BJ (cell line): ENCODE measurements at places on chromosomes 2 and 18. TPM values are rescaled to one million over a fixed set of nuclear protein-coding genes. Genes with fewer than 3 reads are reported as not detected.

GRCh38 chr2:30127016-30127893 lies 19.6 kb upstream of the YPEL5 start:
- no peak for DNase-seq

DNA sequence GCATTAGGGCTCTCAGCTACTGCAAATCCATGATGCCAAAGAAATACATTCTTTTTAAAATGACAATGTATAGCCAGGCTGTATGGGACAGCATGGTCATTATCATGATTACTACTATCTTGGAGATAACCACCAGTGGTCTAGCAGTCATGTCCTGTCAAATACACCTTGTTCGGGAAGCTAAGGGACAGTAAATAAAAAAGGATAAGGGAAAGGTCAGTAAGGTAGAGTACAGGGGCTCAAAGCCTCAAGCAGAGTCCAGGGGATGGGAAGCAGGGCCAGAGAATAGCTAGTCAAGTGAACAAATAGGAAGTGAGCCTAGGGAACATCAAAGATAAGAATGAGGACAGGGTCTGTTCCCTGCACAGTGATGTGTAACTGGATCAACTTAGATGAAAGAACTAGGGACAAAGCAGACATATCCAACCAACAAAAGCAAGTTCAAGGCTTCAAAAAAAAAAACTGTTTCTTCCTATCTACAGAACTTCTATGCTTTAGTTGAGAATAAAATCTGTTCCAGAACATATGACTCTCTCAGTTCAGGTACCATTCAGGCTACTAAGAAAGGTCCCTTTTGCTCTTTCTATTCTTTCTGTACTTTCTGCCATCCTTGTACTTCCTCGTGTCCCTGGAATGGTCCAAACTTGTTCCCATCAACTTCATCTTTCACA lies 62.9 kb upstream of the EHBP1 start:
- no peak for DNase-seq

DNA sequence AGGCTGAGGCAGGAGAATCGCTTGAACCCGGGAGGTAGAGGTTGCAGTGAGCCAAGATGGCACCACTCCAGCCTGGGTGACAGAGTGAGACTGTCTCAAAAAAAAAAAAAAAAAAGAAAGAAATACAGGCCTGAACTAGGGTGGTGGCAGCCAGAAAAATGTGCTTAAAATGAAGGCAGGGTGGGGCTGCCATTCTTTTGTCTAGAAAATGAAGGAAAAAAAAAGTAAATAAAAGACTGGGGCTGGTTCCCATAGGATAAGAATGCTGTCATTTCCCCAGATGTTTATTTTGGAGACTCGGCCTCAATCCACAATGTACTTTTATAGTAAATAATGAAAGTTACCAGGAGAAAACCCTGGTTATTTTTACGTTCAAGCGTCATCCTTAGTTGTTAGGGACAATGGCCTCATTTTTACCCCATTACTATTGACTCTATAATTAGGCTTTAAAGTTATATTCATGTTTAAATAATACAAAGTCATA lies 58.9 kb downstream of the ATP8B1 start:
- DNase-seq = no peak

GRCh38 chr2:221571025-221571550 lies 1.0 kb downstream of the EPHA4 start:
- no peak for DNase-seq

GRCh38 chr2:157480182-157480961 lies 36.5 kb upstream of the CYTIP start:
- no peak for DNase-seq

DNA sequence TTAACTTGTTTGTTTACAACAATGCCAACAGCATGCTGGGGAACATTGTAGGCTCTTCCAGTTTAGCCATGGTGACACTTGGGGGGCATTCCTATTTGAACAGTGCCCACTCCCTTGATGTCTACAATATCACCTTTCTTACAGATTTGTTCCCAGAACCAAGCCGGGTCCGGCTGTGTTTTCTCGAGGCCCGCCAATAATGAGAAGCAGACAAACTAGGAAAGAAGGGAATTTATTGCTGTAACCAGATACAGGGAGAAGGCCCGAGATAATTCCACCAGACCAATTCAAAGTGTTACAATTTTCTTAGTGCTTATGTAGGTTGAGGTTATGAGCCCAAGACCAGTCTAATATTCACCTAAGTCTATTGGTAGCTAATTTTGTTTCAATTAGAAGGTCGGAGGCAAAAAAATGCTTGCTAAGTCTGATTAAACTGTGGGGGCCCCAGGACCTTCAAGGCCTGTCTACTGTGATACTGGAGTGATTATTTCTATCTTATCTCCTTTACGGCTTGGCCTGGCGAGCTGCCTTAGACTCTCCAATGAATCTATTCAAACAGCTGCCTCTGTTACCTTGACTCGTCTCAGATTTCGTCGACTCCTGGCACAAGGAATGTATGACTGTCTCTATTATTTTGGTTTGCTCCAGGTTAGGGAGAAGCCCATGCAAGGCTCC lies 59.1 kb upstream of the PSME4 start:
- DNase-seq = no peak

DNA sequence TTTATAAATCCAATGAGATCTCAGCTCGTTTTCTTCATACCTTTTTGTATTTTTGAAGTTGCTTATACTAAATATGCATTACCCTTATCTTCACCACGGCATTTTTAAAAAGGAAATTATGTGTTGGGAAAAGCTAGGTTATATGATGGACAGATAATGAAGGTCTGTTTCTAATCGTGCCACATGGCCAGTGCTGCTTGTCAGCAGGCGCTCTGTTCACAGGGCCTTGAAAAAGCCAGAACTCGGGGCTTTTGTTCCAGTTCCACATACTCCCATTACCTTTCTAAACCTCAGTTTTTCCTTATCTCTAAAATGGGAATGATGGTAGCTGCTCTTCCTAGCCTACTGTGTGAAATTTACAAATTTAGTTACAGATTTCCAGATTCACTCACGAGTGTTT lies 42.0 kb downstream of the EPAS1 start:
- no peak for DNase-seq

DNA sequence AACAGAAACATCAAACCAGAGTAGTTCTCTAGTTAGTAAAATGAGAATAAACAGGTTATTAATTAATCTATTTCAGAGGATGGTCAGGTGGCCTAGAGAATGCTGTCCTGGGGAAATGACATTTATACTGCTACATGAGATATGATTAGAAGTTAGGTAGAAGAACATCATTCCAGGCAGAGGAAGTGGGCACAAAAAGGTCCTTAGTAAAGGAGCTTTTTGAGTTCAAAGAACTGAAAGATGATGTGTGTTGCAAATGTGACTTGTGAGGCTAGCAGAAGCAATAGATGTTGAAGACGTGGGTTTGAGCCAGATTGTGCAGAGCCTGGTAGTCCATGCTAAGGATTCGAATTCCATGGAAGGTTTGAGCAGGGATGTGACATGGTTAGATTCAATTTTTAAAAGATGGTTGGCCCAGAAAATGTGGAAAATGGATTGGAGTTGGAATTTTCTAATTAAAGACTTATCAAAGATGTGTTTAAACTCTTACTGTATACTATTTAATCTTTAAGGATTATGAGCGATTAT lies 34.2 kb downstream of the RAB10 start:
- no peak for DNase-seq

The CRACDL gene
- not detected in 2 replicates for polyA plus RNA-seq

- no peak for DNase-seq
Measured at GRCh38 chr2:73292906-73293533, 328 bp downstream of the EGR4 start.

DNA sequence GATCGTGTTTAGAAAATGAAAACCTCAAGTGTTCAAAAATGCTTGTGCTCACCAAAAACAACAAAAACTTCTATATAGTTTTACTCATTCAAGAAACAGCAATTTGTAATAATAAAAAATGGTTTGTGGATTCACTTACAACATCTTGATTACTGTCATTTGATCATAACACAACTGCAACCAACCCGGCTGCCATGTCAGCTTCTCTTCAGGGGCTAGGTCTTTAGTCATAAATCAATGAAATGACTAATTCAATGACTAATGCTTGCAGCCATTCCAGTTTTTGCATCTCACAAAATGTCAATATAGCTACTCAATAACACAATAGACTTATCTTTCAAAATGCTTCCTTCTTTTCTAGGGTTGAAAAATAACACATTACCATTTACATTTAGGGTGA lies 128.0 kb downstream of the OLA1 start:
- no peak for DNase-seq

- no peak for DNase-seq
Measured at GRCh38 chr2:215556979-215557378, 121.1 kb upstream of the FN1 start.

- no peak for DNase-seq
Measured at GRCh38 chr2:216677439-216678097, 17.8 kb downstream of the IGFBP5 start.

GRCh38 chr2:144547494-144547893 lies 27.6 kb upstream of the ZEB2 start:
- no peak for DNase-seq

The CYS1 gene
- polyA plus RNA-seq = 1.5 and 2.5 TPM in 2 replicates

GRCh38 chr18:3472681-3473544 lies 22.9 kb downstream of the TGIF1 start:
- no peak for DNase-seq

DNA sequence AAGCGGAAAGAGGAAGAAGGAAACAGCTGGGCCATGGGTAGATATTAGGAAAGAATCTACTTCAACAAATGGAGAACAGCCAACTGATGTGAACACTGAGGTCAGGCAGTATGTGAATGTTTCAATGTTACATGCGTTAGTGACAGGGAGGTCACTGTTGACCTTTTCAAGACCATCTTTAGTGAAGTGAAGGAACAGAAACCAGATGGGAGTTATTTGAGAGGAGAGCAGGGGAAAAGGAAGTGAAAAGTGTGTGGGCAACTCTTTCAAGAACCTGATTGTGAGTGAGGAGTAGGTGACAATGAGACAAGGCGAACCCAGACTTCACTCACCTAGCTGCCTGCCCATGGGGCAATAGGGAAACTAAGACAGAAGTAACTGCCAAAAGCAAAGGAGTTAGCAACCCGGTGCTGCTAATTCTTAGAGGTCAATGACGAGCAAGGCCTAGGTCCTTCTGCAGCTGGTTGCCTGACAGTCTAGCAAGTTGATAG lies 67.0 kb downstream of the SP3 start:
- no peak for DNase-seq

DNA sequence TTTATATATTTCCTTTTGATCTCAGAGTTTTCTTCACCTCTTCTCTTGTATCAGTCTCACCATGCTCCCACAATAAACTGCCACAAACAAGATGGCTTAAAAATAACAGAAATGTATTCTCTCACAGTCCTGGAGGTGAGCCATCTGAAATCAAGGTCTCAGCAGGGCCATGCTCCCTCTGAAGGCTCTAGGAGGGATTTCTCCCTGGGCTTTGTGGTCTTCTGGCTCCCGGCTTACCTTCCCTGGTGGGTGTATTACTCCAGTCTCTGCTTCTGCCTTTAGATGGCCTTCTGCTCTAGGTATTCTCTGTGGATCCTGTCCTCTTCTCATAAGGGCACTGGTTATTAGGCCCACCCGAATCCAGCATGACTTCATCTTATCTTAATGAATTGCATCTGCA lies 994.7 kb upstream of the POU3F3 start:
- DNase-seq = no peak

GRCh38 chr2:211709389-211709788 lies 829.2 kb downstream of the ERBB4 start:
- no peak for DNase-seq

DNA sequence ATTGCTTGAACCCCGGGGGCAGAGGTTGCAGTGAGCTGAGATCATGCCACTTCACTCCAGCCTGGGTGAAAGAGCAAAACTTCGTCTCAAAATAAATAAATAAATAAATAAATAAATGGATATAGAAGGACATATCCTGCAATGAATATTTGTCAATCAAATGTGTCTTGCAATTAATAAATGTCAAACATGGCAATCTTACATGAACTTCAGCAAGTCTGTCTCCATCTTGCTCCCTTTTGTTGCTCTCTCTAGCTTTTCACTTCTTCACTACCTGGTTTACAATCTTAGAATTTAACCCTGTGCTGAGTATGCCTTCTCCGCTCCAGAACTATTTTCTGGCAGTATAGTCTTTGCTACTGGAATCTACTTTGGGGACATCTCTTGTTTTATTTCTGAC lies 3.3 kb upstream of the YES1 start:
- no peak for DNase-seq

DNA sequence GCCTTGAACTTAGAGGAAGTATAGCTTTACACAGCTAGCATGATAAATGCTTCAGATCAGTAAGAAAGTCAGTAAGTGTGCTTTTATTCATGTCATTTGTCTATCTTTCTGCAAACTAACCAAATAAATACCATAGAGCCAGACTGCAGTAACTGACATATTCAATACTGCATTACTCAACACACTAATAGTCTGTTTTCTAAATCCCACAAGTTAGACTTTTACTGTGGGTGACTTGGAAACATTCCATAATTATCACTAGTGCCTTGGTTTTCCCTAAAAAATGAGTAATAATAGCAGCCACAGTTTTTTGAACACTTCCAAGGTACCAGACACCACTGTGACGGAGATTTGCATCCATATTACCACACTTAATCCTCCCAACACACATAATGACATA lies 33.0 kb downstream of the ACVR1 start:
- DNase-seq = no peak

GRCh38 chr2:239433777-239434403 lies 33.1 kb upstream of the HDAC4 start:
- DNase-seq = no peak

DNA sequence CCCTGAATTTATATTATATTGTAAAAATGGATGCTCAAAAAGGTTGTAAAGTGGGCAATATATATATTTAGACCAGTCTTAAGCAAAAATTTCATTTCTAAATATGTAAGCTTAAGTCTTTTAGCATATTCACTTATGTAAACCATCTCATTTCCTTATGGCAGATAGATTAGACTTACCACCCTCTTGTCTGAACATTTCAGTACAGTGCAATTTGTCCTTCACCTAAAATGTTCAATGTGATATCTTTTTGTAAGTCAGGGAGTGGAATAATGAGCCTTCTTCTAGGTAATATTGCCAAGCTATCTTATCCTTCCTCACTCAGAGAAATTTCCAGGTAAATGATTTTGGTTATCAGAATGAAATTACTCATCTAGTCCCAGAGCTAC lies 92.3 kb downstream of the KLF7 start:
- DNase-seq = no peak

DNA sequence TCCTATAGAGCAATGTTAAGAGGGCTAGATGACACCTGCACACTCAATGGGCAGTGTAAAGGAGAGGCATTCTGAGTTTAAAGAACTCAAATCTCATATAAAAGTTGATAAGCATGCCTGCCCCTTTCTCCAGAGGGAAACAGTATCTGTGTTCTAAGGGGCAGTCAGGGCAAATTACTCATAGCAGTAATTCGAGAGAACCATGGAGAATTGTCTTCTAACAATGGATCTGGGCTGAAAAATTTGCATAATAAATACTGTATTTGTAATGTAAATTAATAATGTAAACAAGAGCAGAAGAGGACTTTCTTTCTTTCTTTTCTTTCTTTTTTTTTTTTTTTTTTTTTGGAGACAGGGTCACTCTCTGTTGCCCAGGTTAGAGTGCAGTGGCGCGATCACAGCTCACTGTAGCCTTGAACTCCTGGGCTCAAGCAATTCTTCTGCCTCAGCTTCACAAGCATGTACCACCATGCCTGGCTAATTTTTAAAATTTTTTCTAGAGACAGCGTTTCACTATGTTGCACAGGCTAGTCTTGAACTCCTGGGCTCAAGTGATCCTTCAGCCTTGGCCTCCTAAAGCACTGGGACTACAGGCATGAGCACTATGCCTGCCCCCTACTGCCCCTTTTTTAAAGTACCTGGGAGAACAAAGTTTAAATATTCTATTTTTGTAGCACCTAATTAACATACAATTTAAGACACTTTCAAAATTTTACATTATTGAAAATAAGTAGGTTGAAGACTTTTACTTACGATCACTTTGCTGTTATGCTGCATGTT lies 70.6 kb downstream of the OTX1 start:
- DNase-seq = no peak

GRCh38 chr2:13681936-13682335 lies 950.6 kb upstream of the LRATD1 start:
- no peak for DNase-seq
